ENCODE measurements at places on chromosomes 1 and 21. TPM values are rescaled to one million over a fixed set of nuclear protein-coding genes. Genes with fewer than 3 reads are reported as not detected.

The FCRL1 gene
- total RNA-seq, result 1.2 TPM

The LEPR gene
- 19.6 TPM for total RNA-seq

The FALEC gene
- not detected for total RNA-seq

The UBE2U gene
- total RNA-seq, result not detected

The EPS15 gene
- total RNA-seq, result 64.3 TPM

The PLEKHN1 gene
- 6.3 TPM for total RNA-seq

The HES3 gene
- not detected for total RNA-seq

The RSPO1 gene
- 2.5 TPM for total RNA-seq

The LCE1C gene
- not detected for total RNA-seq

The HAO2 gene
- total RNA-seq, result 0.21 TPM

The MSH4 gene
- total RNA-seq, result 0.51 TPM

The S100A7A gene
- total RNA-seq, result not detected

GRCh38 chr1:97365026-97365425 is 555.8 kb downstream of the DPYD start:
- no peak for DNase-seq

DNA sequence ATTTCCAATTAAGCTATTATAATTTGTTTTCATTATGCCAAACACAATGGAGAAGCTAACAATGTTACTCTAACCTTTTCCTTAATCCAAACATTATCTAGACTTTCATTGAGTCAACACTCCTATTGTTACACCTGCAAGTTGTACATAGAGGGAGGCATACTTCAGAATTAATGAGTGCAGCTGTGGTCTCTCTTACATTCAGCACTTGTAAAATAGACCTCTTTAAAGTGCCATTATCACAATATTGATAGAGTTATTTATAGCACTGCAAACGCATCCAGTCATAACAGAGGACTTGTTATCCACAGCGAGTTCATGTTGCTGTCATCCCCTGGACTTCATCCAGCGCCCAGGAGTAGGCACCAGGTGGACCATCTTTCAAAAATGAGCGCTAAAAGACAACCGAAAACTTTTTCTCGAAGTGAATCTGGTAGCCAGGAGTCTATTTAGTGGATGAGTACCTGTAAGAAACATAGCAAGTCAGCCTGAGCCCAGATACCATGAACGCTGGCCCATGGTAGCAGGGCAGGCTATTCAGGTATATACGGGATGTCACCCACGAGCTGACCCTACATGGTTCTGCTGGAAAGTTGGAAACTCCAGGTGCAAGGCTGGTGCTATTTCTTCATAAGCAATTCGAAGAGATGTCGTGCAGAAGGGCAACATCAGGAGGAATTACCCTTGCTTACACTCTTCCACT is 70.6 kb upstream of the NFIA start:
- no peak for DNase-seq

GRCh38 chr1:177287994-177288393 is 117.2 kb downstream of the BRINP2 start:
- DNase-seq, result no peak

DNA sequence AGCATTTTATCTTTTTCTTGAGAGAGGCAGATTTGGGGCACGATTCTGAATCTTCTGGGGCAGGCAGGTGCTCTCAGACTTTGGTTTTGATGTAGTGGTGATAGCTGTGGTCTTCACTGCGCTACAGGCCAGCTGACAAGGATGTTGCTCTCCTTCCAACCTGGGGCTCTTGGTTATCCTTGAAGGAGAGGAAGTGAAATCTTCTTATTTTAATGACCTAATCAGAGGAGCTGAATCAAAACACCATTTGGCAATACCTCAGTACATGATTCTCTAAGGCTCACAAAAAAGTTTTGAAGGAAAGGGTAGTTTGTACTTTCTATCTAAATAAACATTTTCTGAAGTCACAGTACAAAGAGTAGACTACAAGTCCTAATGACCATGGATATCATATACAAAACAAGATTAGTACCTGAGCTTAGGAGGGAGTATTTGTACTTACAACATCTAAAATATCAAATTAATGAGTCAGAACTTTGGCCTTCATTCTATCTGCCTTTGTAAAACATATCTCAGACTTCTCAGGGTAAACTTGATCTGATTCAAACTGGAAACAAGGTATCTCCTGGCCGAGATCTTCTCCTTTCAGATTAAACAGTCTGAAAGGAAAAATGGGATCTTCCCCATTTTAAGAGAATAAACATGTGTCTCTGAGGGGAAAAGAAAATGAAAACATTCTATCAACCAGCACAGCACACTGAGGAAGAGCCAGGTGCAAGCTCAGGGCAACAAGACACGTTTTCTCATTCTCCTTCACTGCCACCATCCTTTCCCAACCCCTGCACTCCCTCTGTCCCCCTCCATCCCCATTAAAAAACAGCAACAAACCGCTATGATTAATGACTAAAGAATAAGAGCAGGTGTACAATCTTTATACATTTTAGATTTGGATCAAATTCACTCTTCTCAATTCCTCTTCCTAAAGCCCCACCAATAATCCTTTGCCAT is 69.2 kb downstream of the SH3GLB1 start:
- no peak for DNase-seq

DNA sequence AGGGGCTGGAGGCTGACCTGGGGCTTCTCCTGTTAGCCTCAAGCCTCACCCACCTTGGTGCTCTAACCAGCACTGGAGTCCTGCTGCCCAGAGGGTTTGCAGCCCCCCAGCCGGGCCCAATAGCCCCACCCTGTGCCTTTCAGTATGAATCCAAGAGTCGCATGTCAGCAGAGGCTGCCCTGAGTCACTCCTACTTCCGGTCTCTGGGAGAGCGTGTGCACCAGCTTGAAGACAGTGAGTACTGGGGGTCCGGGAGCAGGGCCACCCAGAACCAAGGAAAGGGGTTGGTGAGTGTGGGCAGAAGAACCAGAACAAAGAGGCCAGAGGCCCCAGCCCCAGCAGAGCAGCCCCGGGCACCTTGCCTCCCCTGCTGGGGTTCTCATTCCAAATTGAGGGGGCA is 25.6 kb downstream of the CDK18 start:
- no peak for DNase-seq

DNA sequence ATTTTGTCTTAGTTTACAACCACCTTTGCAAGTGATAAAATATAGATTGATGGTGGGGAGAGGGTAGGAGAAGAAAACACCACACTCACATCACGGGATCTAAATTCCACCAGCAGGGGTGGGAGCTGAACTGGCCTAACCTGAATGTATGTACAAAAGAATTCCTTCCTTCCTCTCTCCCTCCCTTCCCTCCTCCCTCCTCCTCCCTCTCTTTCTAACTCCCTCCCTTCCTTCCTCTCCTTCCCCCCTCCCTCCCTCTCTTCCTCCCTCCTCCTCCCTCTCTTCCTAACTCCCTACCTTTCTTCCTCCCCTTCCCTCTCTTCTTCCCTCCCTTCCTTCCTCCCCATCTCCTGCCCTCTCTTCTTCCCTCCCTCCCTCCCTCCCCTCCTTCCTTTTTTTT is 40.2 kb downstream of the HIVEP3 start:
- DNase-seq, result no peak

DNA sequence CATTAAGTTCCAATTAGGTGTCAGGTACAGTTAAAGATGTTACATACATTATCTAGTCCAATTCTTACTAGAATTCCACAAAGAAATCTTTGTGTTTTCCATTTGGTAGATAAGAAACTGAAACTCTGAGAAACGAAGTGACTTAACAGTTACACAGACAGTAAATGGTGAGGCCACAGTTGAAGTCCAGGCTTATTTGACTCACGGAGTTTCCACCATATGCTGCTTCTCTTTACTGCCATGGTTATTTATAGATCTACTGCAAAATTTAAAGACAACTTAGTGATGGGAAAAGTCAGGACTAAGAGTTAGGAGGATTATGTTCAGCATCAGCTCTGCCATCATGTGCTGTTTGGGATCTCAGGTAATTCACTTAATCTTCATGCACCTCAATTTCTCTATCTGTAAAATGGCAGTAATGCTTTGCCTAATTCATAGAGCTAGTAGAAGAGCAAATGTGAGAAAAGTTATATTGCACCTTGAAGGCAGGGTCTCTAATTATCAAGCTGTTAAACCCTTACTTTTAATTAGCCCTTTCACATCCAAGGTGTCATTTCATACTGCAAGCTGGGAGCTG is 26.2 kb upstream of the SAMSN1 start:
- no peak for DNase-seq

DNA sequence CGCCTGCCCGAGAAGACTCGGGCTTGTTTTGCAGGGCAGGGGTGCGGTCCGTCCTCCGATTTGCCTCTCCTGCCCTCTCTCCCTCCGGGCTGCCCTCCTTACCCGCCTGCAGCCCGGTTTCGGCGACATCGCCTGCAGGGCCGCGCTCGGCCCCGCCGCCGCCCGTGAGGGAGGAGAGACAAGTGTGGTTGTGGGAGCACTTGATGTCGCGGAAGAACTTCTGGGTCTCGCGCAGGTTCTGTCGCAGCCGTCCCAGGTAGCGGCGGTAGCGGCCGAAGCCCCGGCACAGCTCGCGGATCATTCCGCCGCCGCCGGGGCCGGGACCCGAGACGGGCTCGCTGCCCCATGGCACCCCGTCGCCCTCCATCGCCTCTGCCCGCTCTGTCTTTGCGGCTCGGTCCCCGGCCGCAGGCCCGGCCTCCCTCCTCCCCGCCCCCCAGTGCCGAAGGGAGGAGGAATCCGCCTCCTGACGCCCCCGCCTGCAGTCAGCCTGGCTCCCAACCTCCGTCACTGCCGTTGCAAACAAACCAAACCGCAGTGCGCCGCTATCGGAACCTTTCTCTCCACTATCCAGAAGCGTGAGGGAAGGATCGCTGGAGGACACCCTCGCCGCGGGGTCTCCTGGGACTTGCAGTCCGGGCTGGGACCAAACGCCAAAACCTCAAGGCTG is at the start of gene DSTYK:
Gene DSTYK, minus strand, starts transcription at position 534 of the 670 bp plus-strand sequence. Its CDS starts 167 bp downstream, at position 367.
- peak; percentile 98 for DNase-seq

GRCh38 chr1:78665809-78666208 is 16.2 kb downstream of the IFI44 start:
- DNase-seq, result no peak

DNA sequence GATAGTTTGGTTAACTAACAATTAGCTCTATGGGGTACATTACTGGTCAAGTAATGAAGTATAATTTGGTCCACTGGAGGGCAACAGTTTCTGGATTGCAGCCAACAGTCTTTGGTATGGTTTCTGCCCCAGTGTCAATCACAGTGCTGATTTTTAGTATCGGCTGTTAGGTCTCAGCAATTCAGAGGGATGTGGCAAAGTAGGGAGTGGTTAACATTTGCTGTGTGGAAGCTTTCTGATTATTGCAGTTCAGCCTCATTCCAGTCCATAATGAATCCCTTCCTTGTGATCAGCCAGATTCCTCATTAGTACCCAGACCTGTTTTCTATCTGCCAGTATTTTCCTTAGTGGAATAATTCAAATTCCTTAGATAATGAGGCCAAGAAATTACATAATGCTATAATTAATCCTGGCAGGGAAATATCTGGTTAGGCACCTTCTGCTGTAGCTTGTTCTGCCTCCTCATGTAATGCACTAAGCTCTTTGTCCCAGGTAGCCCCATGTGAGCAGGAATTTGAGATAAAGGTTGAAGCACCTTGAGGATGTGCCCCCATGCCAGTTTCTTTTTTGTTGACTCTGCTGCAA is 14.0 kb downstream of the F3 start:
- DNase-seq, result no peak

GRCh38 chr1:226748306-226748705 is 9.2 kb upstream of the ITPKB start:
- no peak for DNase-seq

DNA sequence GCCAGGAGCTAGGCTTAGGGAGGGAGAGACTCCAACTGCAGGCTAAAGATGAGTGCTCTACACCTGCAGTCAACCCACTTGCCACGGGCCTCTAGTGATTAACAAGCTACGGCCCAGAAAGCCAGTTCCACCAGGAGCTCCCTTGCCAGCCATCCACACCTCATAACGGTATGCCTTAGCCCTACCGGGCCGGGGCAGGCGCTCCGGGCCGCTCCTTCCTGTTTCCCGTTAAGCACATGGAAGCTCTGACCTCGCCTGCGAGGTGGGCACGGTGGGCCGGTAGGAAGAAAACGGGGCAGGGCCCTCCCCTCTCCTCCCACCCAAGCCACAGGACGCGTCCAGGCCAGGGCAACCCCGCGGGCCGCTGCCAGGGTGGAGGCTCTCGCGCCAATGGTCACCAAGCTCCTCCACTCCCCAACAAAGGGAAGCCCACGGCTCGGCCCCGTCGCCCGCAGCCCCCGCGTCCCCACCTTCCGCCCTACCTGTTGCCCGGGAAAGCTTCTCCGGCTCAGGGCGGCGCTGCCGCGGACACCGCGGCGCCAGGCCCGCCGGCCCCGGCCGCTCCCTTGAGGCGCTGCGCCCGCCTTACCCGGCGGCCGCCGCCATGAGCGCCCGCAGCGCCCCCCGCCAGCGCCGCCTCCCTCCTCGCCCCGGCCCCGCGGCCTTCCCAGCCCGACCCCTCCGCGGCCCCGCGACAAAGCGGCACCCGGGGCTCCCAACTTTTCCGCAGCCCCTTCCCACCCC is 627 bp downstream of the CERS2 start:
- DNase-seq, result peak; percentile 34

- DNase-seq, result peak; percentile 88
These were observed 21.4 kb downstream of the SEC16B start for GRCh38 chr1:177948336-177948972.

GRCh38 chr1:59309795-59310548 is 13.1 kb downstream of the FGGY start:
- peak; percentile 49 for DNase-seq

DNA sequence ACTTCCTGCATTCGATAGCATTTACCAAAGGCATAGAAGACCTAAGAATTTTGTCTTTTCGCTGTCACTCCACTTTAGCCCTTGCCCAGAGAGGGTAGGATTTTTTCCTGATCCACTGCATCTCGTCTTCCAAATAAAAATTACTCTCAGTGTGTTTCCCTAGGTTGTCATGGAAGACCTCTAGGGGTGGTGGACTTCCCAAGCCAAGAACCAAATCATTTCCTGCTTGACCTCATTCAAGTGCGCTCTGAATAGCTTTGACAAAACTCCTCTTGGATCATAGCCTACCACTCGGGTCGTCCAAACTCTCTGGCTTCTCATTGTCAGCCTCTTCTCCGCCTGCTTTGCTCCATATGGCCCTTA is 431 bp upstream of the C1orf52 start:
- DNase-seq, result peak; percentile 81

DNA sequence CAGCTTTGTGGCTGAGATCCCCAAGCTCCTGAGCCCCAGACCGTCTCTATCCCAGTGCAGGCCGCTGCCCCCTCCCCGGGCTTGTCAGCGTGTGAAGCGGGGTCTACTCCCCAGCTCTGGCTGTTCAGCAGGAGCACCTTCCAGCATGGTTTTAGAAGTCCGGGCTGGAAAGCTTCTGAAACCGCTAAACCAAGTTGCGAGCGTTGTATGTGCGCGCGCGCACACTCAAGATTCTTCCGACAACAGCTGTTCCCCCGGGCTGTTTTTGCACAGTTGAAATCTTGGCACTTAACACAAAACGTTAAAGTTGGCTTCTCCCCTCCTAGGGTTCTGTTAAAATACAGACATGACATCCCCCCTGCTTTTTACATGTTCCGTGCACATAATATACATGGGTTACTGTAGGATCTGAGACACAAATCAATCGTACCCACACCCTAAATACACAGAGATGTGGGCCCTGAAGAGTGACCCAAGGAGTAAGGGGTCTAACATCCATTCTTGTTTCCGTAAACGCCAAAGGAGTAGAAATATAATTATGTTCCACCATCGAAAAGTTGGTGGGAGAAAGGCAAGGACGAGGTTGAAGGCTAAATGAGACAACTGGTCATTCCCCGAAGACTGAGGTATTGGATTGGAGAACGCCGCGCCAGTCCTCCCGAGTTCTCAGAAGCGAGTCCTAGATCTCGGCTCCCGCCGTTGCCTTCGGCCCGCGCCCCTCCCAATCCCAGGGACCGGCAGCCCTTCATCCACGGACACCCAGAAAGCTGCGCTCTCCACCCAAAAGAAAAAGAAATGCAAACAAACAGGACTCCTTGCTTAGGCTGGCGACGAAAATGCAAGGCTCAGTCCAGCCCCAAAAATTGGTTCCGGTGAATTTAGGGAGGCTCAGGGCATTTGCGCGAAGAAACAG is 1.3 kb downstream of the TBX15 start:
- DNase-seq, result peak; percentile 89
